ENCODE measurements at places on chromosomes 12 and 14. TPM values are rescaled to one million over a fixed set of nuclear protein-coding genes. Genes with fewer than 3 reads are reported as not detected.

DNA sequence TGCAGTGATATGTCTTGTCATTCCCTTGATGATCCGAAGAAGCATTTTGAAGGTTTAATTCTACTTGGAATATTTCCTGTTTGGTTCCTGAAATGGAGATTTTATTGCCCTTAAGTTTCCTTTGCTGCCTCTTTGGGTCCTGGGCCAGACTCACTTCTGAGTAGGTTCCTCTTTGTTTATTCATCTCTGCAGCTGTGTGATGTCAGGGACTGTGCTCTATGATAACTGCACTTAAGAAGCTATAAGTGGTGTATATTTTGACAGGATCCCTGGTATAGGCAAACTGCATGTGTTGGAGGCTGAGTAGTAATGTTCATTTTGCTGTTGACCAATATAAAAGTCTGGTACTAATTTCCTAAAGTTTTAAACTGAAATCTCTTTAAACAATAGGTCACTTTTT is at the start of gene KLRC4:
KLRC4 (minus strand) TSS at position 366 of the 400 bp plus-strand sequence; CDS start at position 184, 182 bp downstream.
- peak; percentile 58 for DNase-seq

DNA sequence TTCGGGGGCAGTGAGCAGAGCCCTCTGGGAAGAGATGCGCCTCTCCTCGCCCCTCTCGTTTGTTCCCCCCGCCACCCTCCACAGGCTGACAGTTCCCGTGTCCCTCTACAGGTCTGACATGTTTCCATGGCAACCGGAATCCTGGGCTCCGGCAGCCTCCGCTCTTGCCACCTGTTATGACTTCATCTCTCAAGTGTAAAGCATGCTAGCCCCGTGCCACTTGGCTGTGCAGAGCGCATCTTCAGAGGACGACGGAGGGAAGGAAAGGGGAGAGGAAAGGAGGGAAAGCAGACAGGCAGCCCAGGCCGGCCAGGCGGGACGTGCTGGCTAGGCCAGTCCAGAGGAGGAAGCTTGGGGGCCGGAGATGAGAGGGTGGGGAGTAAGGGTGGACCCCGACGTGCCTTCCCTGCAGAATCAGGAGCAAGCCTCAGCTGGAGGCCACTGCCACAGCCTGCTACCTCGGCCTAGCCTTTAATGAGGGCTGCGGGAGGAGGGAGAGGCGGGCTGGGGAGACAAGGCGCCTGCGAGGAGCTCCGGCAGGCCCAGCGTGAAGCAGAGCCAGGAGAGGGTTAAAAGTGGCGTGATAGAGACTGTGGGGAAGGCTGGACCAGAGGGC is 214.3 kb downstream of the DPF3 start:
- no peak for DNase-seq

DNA sequence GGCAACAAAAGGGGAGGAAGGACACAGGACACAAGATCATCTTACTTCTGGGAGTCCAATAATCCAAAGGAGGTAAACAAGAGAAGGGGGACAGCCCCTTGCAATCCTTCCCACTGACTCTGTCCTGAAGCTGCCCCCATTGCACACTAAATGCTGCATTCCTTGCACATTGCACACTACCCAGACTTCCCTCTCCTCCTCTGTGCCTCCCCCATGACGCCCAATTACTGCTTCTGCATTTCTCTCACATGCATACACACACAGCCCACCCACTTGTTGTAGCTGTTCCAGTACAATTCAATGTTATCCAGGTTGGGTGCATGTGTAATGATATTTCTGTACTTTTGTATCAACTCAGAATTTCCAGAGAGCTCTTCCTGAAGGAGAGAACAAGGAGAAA is 5.5 kb downstream of the NDRG2 start:
- no peak for DNase-seq

DNA sequence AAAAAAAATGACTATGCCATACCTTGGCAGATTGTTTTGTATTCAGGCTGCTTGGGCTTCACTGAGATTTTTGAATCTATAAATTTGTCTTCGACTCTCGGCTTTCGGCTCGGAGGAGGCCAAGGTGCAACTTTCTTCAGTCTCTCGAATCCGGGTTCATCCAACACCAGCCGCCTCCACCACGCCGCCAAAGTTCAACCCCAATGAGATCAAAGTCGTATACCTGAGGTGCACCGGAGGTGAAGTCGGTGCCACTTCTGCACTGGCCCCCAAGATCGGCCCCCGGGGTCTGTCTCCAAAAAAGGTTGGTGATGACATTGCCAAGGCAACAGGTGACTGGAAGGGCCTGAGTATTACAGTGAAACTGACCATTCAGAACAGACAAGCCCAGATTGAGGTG is 12.4 kb upstream of the SPPL3 start:
- DNase-seq, result no peak

GRCh38 chr12:47216150-47216677 is 136.5 kb upstream of the AMIGO2 start:
- DNase-seq, result no peak

- no peak for DNase-seq
Observed at GRCh38 chr12:26704684-26705460, 128.1 kb downstream of the ITPR2 start.

- DNase-seq, result no peak
Observed at GRCh38 chr12:132818562-132818961, 10.1 kb downstream of the GOLGA3 start.

DNA sequence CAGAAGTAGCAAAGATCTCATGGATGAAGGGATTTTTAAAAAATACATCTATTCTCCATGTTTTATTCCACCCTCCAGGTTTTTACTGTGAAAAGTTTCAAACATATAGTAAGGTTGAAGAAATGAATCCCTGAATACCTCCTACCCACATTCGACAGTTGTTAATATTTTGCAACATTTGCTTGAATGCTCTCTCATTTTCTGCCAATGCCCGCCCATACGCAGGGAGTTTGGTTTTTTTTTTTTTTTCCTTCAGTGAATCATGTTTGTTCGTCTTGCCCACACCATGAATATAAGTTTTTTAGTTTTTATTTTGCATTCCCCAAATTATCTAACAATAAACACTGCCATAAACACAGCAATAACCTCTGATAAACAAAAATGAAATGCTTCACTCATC is 82.9 kb downstream of the MAP1LC3B2 start:
- no peak for DNase-seq

GRCh38 chr12:68609998-68610369 is 715 bp upstream of the RAP1B start:
- DNase-seq, result no peak

DNA sequence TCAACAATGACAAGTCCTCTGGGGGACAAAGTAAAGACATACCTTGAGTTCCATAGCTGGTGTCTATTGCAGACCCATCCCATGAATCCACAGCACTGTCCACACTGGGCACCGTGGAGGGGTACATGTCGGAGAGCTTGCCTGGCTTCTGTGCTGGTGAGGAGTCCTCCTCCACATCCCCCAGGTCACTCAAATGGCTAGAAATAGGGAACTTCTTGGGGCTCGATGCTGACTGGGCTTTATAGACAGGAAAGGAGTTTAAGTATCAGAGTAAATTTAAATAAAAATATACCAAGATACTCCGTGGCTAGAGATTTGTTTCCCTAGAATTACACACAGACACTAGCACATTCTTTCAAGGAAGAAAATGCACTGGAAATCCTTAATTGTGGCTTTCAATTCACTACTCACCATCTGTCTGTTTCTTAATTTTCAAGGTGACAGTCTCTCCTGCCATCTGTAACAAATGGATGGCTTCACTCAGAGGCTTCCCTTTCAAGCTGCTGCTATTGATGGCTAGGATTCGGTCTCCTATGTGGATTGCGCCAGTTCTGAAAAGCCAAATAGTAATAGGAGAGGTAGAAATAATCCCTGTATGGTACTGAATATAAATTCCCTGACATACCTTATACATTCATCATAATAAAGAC is 90.1 kb downstream of the HELB start:
- DNase-seq, result no peak

DNA sequence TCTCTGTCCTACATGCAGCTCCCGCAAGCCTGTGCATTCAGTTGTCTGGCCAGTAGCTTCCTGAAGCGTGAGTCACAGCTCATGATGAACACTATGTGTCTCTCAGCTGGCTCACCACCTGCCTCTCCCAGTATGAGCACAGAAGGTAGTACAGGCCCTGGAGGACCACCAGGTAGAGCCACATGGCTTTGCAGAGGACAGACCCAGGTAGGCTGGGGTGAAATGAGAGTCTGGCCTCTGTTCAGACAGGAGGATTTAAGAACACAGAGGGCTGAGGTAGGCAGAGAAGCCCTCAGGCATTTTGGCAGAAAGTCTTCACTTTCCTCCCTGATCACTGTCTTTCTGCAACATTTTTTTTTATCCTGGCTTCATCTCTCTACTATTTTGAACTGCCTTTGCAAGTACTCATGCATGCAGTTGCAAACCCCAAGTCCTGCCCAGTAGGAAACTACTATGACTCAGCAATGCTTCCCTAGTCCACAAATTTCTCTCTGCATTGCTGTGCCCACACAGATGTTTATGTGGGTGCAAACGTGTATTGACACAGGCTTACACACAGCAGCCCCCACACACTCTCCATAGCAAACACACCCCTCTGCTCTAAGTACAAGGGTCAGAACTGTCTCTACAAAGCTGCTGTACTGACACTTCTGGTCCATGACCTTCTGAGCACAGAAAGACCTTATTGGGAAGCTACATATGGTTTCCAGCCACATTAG is 7.2 kb upstream of the SDR9C7 start:
- DNase-seq, result peak; percentile 77

GRCh38 chr14:93044556-93044955 is 71.2 kb downstream of the ITPK1 start:
- no peak for DNase-seq

The SH2B3 gene
- total RNA-seq, result 2.4 TPM

The FGF6 gene
- not detected for total RNA-seq

The NKX2-8 gene
- 0.26 TPM for total RNA-seq

The PPP4R3A gene
- 119 TPM for total RNA-seq

The EIF2S3B gene
- 0.79 TPM for total RNA-seq

The KLRC3 gene
- not detected for total RNA-seq

Data from bronchial epithelial cell (primary cell).